ENCODE measurements at places on chromosomes 3 and 15. TPM values are rescaled to one million over a fixed set of nuclear protein-coding genes. Genes with fewer than 3 reads are reported as not detected.

SLC28A2 gene
- not detected for total RNA-seq

LRRC2 gene
- not detected for total RNA-seq

CPLX3 gene
- total RNA-seq, result not detected

IL17RB gene
- 5.5 TPM for total RNA-seq

ITIH4 gene
- total RNA-seq, result 2.4 TPM

RARRES1 gene
- total RNA-seq, result 0.62 TPM

SLCO2A1 gene
- 0.09 TPM for total RNA-seq

HAUS2 gene
- 42.9 TPM for total RNA-seq

DZIP1L gene
- 10.4 TPM for total RNA-seq

NAA80 gene
- total RNA-seq, result 21.8 TPM

GHSR gene
- not detected for total RNA-seq

KLF13 gene
- 25.1 TPM for total RNA-seq

GOLGA8J gene
- not detected for total RNA-seq

GASK1A gene
- total RNA-seq, result 10.3 TPM

THRB gene
- 1.1 TPM for total RNA-seq

CLDN18 gene
- not detected for total RNA-seq

RTP1 gene
- 0.43 TPM for total RNA-seq

CSNK1G1 gene
- 20.5 TPM for total RNA-seq

GOLGA6B gene
- total RNA-seq, result not detected

CHRM5 gene
- not detected for total RNA-seq

CACNA1D gene
- 0.25 TPM for total RNA-seq

FBXO40 gene
- not detected for total RNA-seq

COL7A1 gene
- total RNA-seq, result 3.0 TPM

UTS2B gene
- total RNA-seq, result not detected

TMEM212 gene
- total RNA-seq, result not detected

SUSD5 gene
- total RNA-seq, result 3.1 TPM

PARP9 gene
- total RNA-seq, result 1.0 TPM

TMEM266 gene
- total RNA-seq, result 1.1 TPM

ZMYND10 gene
- total RNA-seq, result 0.37 TPM

EFHB gene
- total RNA-seq, result 1.7 TPM

VGLL3 gene
- 1.8 TPM for total RNA-seq

SPINK8 gene
- total RNA-seq, result not detected

MTHFS gene
- total RNA-seq, result 26.7 TPM

STAC gene
- 9.6 TPM for total RNA-seq

GP5 gene
- total RNA-seq, result 0.03 TPM

GATM gene
- total RNA-seq, result 21.3 TPM

RFTN1 gene
- total RNA-seq, result 0.92 TPM

ZNF385D gene
- 1.9 TPM for total RNA-seq

ROBO2 gene
- 12.3 TPM for total RNA-seq

GOLGA8O gene
- total RNA-seq, result not detected

LZTFL1 gene
- 19.0 TPM for total RNA-seq

GRK7 gene
- not detected for total RNA-seq
